T-helper 17 cell (primary cell): ENCODE measurements at places on chromosomes 7 and 10.

GRCh38 chr7:18610331-18610948, 114.9 kb downstream of the HDAC9 start:
- DNase-seq = no peak

DNA sequence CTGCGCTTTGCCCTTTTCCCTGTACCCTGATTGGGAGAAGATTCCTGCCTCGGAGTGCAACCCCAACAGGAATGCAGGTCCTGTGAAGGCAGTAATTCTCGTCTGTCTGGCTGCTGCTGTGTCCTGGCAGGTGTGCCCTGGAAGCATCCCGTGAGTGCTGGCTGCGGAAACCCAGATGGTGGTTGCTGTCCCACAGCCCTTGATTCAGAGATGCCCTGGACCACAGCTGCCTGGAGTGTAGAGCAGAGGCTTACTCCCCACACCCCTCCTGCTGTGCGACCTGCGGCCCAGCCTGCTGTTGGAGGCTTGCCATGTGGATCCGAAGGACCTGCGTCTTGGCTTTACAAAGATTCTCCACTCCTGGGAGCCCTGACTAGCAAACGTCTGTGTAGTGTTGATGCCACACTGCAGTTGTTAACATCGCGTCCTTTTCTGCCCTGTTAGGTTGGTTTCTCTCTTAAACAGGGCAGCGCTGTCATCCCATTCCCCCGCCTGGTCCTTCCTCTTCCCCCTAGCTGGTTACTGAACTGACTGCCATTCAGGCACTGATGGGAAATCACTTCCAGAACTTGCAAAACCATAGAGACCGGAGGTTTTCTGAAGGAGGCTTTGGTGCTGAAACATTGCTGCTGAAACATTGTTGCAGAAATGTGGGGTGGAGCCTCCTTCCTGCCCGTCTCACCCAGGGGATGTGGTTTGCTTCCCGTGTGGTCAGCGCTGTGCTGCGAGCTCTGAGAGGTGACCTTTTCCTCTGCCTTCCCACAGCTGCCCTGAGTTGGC, 53.3 kb downstream of the DNAJB6 start:
- DNase-seq = no peak

DNA sequence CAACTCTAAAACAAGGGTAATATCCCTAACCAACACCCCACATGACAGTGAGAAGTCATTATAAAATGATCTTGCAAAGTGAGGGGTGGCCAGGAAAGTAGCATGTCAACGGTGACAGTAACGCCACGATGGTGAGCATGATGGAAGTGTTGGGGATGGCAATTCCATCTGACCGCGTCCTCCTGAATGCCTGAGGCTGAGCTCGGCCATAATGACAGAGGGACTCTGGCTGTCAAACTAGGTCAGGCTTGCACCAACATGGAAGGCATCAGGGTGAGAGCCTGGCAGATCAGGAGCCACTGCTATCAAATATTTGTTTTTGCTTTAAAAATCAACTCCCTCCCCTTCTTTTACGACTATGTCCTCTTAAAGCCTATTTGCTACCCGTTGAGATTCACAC, 55.7 kb upstream of the EFCAB10 start:
- DNase-seq = no peak

GRCh38 chr7:101936611-101937231, 119.3 kb downstream of the CUX1 start:
- no peak for DNase-seq

GRCh38 chr7:22329816-22330524, 27.0 kb downstream of the RAPGEF5 start:
- no peak for DNase-seq

GRCh38 chr10:88755753-88756152, 4.1 kb upstream of the LIPN start:
- DNase-seq = no peak

DNA sequence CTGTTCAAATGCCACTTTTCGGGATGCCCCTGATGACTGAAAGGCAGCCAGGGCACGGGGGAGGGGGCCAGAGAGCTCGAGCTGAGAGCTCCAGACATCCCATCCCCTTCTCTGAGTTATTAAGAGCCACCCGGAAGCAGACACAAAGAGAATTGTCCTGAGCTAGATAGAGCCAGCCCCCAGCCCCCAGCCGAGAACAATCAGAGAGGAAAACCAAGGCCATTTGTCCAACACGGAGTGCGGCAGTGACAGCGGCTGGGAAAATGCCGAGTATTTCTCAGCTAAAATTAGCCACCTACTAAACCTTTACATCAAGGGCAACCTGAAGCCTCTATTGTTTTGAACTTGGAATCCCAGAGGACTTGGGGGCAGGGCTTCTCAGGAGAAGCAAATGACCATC, 51.0 kb downstream of the UNC5B start:
- no peak for DNase-seq

GRCh38 chr10:97192952-97193435, 7.2 kb upstream of the SLIT1 start:
- no peak for DNase-seq

DNA sequence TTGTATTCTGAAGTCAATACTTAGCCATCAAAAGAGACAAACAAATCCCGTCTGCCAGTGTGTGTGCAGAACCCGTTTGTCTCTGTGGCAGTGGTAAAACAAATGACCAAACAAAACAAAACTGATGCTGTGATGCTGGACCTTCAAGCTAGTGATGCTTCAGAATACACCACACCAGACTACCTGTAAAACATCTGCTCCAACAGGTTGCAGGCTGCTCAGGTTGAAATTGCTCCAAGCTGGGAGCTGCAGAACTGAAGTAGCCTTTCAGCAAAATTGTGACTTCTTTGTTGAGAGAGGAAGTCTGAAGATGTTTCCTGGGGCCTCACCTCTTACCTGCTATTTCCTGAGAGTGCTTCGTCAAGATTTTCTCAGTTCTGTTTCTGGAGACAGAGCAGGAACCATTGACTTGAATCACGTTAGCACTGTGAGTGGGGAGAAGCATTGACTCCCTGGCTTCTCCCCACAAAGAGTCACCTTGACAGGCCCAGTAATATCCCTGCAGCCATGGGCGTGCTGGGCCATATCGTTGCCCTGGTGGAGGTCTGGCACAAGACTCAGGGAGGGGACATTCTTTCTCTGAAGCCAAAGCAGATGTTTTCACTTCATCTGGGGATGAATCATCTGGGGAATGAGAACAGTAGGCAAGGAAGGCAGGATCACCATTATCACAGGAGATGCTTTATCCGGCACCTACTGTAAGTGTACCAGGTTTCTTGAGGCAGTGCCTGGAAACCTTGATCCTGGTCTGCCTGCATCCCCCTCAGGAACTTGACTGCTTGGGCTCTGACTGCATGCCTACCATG, 80.2 kb downstream of the RBM20 start:
- no peak for DNase-seq
